ENCODE measurements at places on chromosomes 12 and 14.

- DNase-seq, result no peak
Measured at GRCh38 chr12:44510510-44510909, 365.6 kb downstream of the NELL2 start.

DNA sequence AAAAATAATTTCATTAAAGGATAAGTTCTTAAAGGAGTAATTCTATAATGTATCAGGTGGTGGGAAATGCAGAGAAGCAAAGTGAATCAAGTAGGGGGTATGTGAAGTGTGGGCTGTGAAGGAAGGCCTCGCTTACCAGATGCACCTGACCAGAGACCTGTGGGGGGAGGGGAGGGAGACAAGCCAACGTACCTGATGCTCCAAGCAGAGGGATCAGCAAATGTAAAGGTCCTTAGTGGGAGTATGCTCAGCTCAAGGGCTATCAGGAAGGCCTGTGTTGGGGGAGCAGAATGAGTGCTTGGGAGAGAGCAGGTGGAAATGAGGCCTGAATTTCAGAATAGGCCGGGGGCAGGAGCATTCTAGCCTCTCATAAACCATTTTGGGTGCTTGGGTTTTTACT lies 57.1 kb downstream of the ANO4 start:
- no peak for DNase-seq

DNA sequence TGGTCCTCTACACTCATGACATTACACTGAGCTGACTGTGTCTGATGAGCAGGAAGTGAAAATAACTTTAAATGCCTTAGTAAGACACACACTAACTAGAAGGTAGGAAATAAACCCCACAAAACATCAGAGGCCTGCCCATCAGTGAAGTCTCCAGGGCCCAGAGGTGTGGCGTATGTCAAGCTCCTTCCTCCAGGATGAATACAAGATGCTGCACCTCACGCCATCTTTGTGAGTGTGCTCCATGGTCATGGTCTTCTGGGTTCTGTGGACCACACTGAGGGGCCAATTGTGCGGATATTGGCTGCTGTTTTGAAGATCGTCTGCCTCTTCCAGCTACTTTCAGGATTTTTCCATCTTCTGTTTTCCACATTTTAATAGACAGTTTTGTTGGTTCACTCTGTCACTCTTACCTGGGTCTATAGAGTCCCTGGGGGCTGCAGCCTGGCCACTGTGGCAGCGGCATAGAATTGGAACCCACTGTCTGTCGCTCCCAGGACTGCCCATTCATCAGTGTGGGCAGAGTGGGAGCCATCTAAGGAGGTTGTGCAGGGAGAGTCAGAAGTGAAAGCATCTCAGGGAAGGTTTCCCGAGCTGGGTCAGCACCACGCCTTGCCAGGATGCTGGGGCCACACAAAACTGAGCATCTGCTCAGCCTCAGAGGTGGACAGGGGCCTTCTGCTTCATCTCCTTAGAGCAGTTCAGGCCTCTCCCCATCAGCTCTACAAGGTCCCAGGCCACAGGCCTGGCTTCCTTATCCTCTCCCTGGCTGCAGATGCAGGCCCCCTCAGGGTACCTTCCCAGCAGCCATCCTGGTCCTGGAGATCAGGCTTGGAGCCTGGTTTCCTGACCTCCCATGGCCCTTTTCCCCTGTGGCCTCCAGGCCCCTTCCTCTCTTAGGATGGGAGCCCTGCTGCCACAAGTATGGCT lies 57.5 kb upstream of the C14orf180 start:
- no peak for DNase-seq

GRCh38 chr12:82325540-82326336 lies 32.4 kb downstream of the CCDC59 start:
- DNase-seq, result no peak

- no peak for DNase-seq
Measured at GRCh38 chr14:94486883-94487282, 10.9 kb upstream of the SERPINA9 start.

DNA sequence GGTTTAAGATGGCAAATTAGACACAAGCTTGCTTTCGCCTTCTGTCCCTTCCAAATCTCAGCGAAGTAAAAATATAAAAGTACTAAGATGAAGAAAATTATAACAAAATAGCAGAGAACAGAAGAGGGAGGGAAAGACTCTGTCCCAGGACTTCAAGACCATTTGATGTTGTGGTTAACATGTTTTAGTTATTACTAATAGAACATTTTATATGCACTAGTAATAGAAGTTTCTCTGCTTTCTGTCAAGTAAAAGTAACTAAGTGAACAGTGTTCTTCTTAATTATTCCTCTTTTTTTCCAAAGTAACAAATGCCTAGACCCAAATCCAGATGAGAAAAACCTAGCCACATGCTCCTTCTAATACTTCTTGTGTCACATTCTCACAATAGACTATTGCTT lies 85.1 kb upstream of the DAAM1 start:
- no peak for DNase-seq

GRCh38 chr12:70983692-70984091 lies 63.2 kb upstream of the PTPRR start:
- no peak for DNase-seq

- no peak for DNase-seq
Measured at GRCh38 chr14:34324363-34324795, 137.7 kb downstream of the SPTSSA start.

GRCh38 chr12:4120316-4120917 lies 153.1 kb upstream of the CCND2 start:
- DNase-seq, result no peak

DNA sequence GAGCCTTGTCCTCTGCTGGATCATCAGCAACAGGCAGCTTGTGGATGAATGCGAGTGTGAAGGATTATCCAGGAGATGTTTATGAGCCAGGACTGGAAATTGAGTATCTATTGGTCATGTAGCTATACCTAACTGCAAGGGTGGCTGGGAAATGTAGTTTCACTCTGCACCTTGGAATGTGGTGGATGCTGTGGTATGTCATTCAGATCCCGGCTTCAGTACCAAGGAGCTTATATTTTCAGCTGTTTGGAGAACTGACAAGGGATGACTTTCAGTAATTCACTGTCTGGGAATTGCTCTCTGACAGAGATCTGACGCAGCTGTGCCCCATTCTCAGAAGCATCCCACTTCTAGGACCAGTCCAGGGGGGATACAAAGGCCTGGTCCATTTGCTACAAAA lies 792.3 kb upstream of the NOVA1 start:
- DNase-seq, result no peak

DNA sequence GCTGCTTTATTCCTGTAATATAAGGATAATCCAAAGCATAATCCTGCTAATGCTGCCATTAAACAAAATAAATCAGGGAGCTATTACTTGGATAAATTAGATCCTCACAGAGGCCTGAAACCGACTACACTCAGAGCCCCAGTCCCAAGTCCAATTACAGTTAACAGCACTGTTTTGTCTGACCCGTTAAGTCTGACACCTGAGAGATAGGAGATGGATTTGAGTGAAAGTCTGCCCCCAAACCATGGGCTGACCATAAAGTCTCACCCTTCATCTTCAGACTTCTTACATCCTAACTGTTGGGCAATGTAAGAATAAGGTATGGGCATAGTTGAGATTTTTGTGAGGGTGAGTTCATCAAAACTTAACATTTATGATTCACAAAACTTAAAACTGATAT lies 181.7 kb downstream of the PLCZ1 start:
- DNase-seq, result no peak

GRCh38 chr12:74641694-74642093 lies 104.1 kb downstream of the ATXN7L3B start:
- DNase-seq, result no peak

DNA sequence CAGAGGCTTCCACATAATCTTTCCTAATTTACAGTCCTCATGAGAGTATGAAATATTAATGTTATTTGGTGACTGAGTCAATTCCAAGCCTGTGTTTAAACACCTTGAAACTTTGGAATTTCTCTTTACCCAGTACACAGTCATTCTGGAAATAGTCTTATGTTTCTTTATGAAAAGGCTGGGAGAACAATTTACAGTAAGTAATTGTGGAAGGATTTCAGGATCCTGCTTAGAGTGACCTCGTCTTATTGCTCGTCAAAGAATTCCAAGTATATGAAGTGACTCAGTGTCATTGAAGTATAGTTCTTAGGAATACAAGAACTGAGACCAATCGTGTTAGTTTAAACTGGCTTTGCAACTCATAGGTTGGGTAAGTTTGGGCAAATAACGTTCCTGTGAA lies 634.2 kb downstream of the SLC16A7 start:
- no peak for DNase-seq

GRCh38 chr12:10386857-10387256 lies 3.0 kb downstream of the KLRK1 start:
- no peak for DNase-seq

GRCh38 chr12:26122061-26122680 lies 2.7 kb downstream of the BHLHE41 start:
- no peak for DNase-seq

GRCh38 chr14:104715416-104715815 lies 8.6 kb upstream of the ADSS1 start:
- no peak for DNase-seq

GRCh38 chr14:101318271-101318670 lies 243.0 kb upstream of the DIO3 start:
- no peak for DNase-seq

DNA sequence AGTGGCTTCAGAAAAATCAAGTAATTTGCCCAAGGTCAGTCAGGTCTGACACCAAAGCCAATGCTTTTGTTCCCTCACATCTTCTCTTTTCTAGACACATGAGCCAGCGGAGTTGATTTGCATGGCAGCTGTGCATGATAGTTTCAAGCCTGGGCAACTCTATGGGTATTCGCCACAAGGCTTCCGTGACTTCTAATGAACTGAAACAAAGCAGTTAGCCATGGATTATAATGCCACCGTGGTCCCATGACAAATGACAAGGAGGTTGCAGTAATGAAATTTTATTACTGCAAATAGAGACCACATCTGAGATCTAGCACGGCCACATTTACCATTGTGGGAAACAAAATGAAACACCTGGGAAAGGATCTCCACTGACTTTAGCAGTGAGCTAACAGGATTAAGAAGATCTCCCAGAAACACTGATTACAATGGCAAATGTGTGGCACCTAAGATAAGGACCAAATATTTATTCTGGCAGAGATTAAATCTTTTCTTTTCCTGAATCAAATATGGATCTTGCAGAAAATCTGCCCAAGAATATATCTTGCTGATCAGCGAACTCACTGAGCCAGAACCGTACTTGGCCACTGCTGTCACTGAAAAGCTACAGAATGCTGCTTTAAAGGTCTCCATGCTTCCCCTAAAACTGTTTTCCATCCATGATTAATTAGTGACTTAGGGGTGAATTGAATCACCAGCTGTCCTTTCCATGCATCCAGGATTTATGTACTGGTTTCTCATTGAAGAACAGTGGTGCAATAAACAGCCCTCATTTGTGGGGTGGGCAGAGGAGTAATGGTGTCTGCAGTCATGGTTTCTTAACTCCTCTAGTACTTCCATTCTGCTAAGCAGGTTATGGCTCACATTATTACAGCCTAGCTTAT lies 551.0 kb downstream of the DIO2 start:
- DNase-seq, result no peak

DNA sequence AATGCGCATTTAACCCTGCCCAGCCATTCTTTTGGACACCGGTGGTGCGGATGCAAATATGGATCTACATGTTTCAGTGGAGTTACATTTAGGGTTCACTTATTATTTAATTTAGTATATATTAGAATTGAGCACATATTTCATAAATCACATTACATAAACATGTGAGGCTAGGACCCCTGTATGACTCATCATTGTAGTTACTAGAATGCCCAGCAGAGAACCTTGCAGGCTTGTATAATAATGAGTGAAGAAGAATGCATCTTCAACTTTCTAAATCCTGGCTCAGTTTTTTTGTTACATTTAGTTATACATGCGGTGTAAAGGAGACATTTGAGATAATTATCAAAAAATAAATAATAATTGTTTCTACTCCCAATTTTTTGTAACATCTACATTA lies 369.0 kb downstream of the ATP23 start:
- no peak for DNase-seq

GRCh38 chr14:55129428-55130195 lies 560 bp downstream of the LGALS3 start:
- no peak for DNase-seq

DNA sequence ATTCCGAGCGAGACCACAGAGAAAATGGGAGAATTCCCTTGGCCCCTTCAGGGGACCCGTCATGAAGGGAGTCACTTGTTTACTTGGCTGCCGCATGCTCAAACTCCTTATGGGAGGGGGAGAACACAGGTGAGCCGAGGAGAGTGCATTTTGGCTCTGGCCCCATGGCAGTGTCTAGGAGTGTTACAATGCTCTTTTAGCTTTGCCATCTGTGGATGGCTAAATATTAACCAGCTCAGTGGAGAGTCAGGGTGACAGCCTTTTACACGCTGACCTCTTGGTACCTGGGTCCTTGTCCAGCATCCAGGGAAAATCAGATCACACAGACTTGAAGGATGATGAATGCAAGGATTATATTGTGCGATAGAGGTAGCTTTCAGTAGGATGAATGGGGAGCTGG lies 146.4 kb upstream of the ATXN7L3B start:
- no peak for DNase-seq

GRCh38 chr12:8887285-8887715 lies 27.0 kb upstream of the PHC1 start:
- DNase-seq, result no peak

- DNase-seq, result no peak
Measured at GRCh38 chr14:53954551-53955228, 1.9 kb downstream of the BMP4 start.

DNA sequence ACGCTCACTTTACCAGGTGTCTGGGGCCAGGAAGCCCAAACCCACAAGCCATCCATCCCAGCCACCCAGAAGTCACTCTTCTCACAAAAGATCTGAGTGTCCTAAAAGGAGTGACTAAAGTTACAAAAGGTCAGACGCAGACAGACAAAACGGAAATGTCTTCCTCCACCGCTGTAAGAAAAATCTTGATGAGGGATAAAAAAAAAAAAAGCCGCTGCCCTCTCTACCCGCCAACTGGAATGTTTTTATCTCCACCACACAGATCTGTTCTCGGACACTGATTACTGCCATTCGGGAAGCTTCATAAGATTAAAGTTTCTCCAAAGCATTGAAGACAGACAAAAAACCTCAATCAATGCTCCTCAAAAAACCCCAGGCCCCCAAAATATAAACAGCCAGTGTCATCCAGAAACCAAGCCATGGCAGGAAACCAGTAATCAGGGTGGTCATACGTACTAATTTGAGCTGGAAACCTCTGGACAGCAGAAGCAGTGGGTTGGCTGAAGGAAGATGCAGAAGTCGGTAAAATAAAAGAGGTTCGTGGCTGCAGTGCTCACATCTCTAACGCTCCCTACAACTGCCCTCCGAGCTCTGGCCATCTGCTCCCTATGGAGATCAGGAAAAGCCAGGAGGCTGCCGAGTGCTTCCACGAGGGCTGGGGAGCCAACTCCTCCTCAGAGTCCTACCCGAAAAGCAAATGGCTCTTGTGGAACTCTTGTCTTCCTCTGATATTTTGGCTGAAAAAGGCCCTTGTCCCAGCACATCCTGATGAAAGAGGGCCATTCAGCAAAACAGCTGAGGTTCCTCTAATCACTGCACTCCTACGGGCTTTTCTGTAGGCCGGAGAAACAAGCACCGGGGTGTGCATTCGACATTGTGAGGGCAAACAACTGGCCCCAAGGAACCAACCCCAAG lies 30.3 kb downstream of the SSH1 start:
- DNase-seq, result no peak
